Stimulated activated CD4-positive, alpha-beta T cell treated with anti-CD3 and anti-CD28 coated beads, Interleukin-4, amount 100 ng/mL, for 24 hours (primary cell): ENCODE measurements at places on chromosomes 4 and X.

- peak; percentile 55 for DNase-seq
Measured at GRCh38 chr4:3346146-3346545, 53.3 kb downstream of the RGS12 start.

DNA sequence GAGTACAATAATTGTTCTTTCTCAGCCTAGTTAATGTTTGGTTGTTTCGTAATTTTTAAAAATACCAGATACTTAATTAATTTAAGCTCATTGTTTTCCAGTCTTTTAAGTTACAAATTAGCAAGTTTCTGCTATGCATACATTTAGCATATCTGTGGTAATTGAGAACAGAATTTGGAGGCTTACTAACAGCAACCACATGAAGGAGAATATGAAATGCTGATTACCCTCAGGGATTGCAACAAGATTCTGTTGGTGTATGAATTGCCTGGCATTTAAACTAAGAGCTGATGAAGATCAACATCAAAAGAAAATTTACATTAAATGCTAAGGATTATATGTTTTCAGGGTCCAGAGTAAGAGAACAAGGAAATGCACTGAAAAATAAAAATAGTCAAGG is 580.0 kb upstream of the INTU start:
- no peak for DNase-seq

DNA sequence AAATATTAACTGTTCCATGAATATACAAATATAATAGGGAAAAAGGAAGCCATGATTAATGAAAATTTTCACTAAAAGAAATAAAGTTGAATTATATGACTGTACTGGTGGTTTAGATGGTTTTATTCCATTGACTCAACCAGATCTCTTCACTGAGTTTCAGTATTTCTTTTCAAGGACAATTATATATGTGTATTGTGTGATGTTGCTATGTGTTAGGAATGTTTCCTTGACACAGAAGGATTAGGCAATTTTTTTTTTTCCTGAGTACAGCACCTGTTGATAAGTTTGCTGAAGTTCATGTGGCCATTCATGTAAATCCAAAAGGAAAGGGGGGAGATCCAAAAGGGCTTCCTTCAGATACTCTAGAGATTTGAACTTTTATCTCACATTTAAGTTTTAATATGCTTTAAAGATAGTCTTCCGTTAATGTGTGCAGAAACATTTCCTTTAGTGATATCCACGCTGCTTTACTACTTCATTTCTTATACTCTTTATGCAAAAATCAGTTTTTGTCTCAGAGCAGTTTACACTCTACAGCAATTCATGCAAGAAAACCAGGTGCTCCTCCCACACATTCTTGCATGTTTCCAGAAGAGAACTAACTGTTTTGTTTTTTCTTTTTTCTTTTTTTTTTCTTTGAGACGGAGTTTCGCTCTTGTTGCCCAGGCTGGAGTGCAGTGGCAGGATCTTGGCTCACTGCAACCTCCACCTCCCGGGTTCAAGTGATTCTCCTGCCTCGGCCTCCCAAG is 249.1 kb downstream of the RPA4 start:
- no peak for DNase-seq

GRCh38 chrX:48003367-48003757 is 427 bp downstream of the ZNF182 start:
- peak; percentile 4 for DNase-seq

DNA sequence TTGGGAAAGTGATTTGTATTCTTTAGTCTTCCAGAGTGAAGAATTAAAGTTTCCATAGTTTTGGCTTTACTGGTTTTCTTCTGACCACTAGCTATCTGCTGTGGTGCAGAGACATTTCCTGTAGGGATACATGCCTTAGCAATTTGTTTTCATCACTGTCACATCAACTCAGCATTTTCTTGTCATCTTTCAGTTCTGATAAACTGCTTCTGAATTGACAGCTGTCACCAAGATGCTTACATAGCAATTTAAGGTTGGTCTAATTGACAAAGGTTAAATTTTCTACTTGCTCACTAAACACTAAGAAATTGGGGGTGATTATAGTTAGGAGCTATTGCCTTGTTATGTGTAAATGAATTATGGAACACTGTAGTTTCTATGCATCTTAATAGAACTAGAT is 232.5 kb downstream of the TEX13A start:
- DNase-seq = no peak

- no peak for DNase-seq
Measured at GRCh38 chrX:11244636-11245035, 48.6 kb upstream of the AMELX start.

GRCh38 chr4:106893395-106893881 is 142.7 kb downstream of the DKK2 start:
- no peak for DNase-seq

GRCh38 chr4:150136481-150136880 is 58.2 kb downstream of the DCLK2 start:
- no peak for DNase-seq

DNA sequence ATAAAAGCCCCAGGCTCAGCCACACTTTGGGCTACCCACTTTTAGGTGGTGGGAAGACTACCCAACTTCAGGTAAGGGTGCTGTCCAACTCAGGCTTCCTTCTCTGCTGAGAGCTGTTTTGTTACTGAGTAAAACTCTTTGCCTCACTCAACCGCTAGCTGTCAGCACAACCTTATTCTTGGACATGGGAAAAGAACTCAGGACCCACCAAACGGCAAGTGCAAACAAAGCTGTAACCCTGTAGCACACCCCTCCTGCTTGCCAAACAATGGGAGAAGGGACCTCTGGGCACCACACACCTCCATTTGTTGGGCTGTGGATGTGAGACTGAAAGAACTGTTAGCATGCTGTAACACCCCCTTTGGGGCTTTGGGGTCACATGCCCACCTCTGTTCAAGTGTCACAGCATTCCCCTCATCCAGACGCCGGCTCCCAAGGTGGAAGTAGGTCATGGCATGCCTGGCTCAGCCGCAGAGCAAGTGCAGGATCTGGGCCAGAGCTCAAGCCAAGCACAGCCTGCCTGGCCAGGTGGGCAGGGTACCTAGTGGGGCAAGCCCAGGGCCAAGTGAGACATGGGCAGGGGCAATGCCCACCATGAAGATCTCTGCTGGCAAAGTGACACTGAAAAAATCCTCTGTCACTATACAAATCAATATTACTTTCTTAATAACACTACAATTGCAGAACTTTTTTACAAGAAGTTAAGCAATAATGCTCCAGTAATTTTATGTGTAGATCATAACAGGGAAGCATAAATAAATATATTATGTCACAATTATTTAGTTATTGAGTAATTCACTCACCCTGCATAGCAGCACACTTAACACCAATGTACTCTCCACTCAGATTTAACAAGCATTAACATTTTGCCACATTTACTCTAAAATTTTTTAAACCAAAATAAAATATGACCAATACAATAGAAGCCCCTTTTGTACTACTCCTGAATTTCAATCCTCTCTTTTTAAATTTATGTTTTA is 107.2 kb downstream of the TBCK start:
- DNase-seq = no peak

DNA sequence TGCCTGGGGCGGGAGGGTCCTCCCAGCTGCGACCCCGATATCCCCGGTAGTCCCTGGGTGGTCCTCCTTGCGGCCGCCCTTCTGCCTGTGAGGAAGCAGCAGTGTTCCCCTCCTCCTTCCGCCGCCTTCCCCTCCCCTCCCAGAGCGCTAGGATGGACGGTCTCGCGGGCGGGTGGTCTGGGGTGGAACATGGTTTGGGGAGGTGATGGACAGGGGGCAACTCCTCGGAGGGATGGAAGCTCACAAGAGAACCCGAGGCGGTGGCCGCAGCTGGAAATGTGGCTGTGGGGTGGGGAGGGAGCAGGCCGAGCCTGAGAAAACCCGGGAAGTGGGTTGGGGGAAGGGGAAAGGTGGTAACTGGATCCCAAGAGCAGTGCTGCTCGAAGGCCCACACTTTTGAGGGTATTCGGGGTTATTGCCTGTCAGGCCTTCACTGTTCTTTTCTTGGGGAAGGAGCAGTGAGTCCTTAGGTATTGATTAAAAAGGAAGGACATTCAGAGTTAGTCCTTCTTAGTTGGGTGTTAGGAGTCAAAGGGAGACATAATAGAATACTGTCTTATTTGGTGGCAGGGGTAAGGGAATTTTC is 581 bp downstream of the UBE2K start:
- peak; percentile 45 for DNase-seq

DNA sequence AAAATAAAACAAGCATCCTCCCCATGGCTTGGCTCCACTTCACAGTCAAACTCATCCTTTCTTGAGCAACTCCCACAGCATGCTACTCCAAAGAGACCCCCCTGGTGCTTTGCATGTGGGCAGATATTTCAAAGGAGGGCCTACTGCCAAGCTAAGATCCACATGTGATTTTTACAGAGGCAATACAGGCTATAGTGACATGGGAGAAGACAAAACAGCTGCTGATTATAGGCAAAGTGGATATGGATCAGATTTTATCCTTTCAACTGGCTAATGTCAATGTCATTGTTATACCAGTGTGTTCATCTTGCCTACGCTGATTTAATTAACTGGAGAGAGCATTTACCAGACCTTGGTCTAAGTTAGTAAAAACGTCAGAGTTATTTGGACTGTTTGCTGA is 328.3 kb downstream of the KLHL13 start:
- no peak for DNase-seq

- DNase-seq = peak; percentile 56
Measured at GRCh38 chr4:102598762-102599374, 97.7 kb downstream of the NFKB1 start.

GRCh38 chr4:168514249-168514852 is 17.5 kb downstream of the PALLD start:
- no peak for DNase-seq

GRCh38 chr4:7254736-7255487 is 62.6 kb downstream of the SORCS2 start:
- no peak for DNase-seq

DNA sequence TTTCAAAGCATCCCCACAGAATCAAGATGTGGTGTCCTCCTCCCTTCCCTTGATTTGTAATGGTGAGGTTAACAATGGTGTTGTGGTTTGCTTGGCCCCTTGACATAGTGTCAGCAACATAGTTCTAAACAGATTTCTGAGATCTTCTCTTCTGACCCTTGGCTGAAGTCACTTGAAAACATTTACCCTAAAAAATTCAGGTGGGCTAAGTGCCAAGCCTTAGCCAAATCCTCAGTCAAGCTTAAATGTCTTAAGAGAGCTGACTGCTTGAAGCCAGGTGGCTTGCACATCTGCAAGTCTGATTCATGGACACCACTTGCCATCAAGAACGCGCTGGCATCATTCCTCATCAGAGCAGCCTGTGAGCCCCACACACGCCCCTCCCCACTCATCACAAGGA is 173.2 kb downstream of the MGST2 start:
- DNase-seq = no peak

GRCh38 chrX:72269671-72270251 is 7.3 kb downstream of the RPS4X start:
- DNase-seq = peak; percentile 32

DNA sequence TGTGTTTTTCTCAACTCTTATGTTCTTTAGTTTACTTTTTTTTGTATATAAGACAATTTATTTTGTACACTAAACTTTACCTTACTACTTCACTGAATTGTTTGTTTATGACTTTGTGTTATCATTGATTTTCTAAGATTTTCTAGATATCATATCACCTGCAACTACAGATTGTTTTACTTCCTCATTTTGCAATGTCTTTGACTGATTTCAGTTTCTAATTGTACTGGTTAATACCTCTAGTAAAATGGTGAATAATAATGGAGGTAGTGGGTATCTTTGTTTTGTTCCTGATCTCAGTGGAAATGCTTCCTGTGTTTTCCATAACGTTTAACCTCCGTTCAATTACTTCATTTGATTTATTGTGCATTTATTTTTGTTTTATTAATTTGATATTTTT is 490.2 kb downstream of the TLL1 start:
- DNase-seq = no peak

DNA sequence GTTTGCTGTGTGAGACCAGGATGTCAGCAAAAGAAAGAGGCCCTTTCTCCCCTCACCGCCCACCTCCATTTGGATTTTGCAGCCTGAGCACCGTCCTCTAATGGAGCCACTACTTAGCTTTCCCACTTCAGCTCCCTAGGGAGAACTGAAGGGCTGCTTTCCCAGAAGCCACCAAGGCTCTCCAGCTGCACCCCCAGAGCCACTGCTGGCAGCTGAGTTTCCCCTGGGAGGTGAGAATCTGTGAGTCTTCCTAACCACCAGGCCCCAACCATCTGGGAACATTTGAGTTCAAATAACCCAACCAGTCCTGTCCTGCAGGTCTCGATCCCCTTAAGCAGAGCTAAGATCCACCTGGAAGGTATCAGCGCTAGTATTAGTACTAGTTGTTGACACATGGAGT is 173.1 kb upstream of the USP9X start:
- DNase-seq = no peak

DNA sequence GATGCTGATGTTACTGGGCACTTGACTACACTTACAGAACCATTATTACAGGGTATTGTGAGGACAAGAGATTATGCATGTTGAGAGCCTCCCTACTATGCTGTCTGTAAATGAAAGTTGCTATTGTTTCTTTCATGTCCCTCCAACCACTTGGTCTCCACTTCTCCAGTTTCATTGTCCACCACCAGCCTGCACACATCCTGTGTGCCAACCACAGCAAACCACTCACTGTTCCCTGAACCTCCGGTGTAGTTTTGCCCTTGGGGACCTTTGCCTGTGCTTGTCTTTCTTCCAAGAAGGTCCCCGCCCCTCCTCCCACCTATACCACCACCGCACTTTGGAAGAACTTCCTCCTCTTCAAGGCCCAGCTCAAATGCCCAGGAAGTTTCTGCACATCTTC is 43.1 kb upstream of the AFF2 start:
- no peak for DNase-seq

DNA sequence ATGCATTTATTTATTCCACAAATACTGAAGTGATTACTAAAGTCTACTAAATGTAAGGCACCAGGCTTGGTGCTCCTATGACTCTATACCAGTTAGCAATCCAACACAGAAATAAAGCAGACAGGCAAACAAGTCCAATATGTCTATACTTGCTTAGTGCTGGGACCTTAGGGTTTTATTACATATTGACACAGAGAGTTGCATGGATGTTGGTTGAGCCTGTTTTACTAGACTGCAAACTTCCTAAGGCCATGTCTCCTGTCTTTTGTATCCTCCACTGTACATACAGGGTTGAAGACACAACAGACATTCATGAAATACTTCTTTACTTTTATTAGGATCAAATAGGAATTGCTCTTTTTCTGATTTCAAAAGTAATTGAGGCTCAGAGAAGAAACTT is 69.0 kb downstream of the LNX1 start:
- no peak for DNase-seq

DNA sequence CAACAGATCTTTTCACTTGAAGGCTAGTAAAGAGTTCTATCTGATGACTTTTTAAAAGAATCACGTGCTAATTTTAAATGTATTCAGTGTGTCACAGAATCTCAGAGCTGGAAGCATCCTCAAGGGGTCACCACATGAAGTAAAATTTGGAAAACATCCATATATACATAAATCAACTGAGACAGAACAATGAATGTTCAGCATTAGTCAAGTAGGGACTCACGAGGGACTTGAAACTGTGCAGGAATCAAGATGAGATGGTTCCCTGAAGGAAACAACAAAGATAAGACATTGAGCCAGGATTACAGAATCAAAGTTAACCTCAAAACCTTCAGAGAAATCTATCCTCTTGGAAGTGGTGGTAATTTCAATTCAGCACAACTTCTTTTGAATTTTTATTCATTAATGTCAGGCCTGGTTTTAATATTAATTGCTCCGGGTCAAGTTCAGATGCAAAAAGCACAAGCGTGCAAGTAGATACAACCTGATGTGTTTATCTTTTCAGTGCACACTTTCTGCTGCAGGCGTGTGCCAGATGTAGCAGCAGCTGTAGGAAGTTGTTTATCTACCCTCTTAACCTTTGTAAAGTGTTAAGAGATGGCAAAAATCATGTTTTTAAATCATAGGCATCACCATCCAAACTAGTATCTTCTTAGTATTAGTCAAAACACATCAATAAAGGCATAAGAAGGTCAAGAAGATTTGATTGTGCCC is 87.7 kb upstream of the SRD5A3 start:
- no peak for DNase-seq
